ENCODE measurements at places on chromosomes 2 and 18.

DNA sequence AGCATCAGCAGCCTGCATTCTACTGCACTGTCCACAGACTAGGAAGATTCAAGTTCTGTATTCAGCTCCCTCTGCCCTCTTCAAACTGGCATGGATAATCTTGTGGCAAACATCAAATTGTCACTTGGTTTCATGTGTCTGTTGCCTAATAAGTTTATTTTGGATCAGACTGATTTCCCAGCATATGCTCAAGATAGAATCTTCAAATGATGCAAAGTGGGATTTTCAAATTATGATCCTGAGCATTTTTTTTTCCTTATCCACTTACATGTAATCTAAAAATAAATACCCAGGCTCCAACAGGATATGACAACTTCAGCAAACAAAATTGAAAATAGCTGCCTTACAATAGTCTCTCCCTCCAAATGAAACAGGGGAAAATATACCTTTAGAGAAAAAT is 160.9 kb upstream of the VRK2 start:
- DNase-seq: no peak

DNA sequence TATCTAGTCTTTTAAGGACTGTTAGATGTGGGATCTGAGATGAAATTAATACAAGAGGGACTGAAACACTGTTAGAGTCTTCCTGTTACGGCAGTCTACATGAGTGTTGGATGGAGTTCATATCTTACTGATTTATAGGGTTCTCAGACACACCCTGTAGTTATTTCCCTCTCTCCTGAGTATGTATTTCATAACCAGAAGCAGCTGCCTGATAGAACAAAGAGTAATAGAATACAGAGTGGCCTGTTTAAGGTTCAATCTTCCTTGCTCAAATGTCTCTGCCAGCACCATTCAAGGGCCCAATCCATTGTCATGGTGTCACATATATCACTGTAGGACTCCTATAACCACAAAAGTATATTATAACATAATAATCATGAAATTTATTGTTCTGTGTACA is 1229.1 kb upstream of the ACVR2A start:
- DNase-seq: no peak

DNA sequence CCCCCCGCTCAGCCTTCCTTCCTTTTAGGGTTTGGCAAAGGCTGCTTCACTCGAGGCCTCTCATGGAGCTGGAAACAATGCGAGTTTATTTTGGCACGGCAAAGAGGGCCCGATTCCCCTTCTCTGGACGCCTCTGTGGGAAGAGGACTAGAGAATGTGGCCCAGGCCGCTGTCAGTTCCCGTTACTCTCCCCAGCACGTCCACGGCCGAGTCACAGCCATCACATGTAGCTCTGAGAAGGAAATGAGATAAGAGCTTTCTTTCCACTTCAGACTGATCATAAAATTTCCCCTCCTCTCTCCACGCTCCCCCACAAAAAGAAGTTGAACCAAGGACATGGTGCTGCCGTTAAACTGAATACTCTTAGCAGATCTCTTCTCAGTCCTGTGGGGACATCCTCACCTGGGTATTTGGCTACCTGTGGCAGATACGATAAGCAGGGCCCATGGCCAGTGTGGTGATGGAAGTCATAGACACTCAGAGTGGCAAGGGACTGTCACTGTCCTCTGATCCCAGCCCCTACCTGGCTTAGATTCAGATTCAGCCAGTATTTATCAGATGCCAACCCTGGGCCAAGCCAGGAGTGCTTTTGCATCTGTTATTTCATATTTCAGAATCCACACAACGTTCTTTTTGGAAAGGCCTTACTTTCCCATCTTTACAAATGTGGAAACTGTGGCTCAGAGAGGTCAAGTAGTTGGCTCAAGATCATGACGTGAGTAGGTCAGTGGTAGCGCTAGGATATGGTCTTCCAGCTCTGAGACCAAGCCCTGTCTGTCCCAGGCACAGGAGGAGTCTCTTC is 101.2 kb downstream of the MCFD2 start:
- DNase-seq: peak; percentile 87

GRCh38 chr2:26011609-26011989 is 22.3 kb upstream of the RAB10 start:
- DNase-seq: peak; percentile 88

DNA sequence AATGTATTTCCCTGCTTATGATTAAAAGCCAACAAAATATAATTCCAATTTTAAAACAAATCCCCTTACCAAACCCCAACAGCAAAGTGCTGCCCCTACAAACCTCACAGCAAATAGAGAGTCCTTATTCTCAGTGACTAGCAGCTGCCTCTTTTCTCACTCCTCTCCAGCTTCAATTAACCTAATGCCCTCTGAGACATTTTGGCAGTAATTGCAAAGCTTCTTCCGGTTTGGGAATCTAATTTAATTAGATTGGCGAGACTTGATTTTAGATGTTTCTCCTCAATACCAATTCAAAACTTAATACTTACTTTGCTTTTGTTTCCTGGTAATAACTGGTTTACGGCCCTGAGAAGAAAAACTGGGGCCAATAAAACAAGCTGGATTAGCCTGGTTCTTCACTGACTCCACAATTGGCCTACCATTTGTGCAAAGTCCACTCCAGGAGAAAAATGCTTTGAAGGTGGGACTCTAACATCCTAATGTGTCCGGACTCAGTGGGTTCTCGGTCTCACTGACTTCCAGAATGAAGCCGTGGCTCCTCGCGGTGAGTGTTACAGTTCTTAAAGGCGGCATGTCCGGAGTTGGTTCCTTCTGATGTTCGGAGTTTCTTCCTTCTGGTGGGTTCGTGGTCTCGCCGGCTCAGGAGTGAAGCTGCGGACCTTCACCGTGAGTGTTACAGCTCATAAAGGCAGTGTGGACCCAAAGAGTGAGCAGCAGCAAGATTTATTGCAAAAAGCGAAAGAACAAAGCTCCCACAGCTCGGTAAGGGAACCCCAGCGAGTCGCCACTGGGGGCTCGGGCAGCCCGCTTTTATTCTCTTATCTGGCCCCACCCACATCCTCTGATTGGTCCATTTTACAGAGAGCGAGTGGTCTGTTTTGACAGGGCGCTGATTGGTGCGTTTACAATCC is 52.8 kb downstream of the SLC35F5 start:
- DNase-seq: no peak

GRCh38 chr2:11128243-11128951 is 26.9 kb upstream of the SLC66A3 start:
- no peak for DNase-seq

DNA sequence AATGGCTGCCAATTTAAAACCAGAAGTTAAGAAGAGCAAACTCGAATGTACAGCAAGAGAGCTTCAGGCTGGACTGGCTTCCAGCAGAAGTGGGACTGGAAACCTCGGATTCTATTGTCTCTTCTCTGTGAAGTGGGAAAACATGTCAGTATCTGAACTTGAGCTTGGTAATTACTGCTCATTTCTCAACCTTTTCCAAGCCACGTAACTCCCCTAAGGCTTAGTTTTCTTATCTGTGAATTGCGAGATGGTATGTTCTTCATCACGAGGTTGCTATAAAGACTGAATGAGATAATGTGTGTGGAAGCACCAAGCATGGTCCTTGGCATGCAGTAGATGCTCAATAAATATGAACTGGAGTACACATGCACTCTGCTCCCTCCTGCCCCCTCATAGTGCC is 259.4 kb upstream of the SPRED2 start:
- DNase-seq: no peak

- no peak for DNase-seq
These were observed 142.2 kb downstream of the BCL11A start for GRCh38 chr2:60411295-60411694.

- DNase-seq: no peak
These were observed 62.3 kb upstream of the CTIF start for GRCh38 chr18:48476550-48476917.

DNA sequence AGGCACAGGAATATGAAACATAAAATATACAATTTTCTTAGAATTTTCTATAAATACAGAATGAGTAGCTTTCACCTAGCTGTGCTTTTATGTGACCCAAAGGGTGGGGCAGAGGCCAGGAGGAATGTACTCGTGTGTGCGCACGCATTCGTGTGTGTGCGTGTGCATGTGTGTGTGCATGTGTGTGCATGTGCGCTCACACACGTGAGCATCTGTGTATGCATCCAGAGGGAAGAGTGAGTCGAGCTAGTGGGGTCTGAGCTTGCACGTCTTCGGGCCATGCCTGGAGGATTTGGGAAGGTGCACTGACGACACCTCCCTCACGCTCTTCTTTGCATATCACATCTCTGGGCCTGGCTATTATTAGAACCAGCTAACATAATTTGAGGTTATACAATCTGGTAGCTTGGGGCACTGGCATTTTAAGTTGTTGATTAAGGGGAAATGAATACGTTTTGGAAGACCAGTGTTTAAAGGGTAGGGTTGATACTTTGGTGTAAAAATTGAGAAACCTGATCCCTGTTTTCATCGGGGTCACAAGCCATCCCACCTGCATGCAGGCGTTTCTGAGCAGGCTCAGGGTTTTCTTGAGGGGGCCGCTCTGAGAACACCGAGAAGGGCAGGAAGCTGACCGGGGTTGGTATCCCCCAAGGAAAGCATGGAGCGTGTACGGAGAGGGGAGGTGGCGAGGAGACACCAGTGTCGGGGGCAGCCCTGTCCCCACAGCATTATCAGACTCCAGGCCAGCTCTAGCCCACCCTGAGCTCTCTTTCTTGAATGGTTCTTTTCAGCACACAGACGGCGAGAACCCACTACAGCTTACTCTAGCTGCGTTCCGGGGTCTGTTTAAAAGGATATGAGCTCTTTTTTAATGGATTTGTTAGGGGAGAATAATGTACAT is 85.3 kb downstream of the LRRFIP1 start:
- DNase-seq: no peak

DNA sequence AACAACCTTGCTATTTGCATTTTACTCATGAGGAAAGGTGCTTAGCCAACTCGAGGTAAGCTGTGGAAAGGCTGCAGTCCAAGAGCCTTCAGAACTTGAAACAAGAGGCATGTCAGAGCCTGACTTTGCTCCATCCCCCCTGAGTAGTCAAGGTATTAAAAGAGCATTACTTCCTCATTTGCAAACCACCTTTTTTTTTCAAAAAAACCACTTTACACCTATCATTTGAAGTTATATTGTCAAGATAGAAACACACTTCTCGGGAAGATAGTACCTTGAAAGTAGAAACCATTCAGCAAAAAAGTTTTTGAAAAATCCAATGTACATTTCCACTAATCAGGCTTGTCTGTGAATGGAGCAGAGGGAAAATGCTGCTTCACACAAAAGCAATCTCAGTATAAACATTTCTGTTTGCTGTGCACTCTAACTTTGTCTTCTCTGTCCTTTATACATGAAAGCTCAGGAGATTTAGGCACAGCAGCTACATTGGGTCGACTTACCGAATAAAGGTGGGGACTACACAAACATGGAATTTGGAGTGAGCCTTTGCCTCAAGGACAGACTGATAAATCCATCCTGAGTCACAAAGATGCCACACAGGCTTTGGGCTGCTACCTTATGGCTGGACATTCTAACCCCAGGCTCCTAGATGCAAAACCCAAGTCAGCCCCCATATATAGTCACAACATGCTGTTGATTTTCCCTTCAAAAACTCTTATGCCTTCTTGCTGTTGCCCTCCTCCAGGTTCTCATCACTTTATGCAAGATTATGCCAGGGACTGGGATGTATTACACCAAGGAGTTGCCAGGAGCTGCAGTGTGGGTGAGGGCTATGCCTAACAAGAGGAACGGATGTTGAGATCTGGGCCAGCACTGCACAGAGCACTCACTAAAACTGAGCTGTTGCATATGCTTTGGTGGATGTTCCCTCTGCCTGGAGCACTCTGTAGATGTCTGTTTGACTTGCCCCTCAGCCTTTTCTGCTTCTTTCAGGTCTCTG is 41.4 kb upstream of the EML4 start:
- no peak for DNase-seq

DNA sequence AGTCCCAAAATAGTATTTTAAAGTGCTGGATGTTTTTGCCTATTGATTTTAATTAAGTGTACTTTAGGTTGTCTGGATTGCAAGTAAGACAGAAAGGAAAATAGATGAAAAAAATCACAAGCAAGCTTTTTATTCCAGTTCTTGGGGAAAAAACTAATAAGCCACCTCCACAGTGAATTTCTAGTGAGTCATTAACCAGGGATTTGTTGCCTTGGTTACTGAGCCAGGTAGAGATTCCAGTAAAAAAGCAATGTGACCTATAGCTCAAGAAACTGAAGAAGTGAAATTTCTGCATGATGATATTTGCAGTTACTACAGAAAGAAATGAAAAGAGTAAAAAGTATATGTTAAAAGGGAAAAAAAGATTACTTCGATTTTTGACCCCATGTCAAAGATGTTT is 160.6 kb downstream of the METTL4 start:
- no peak for DNase-seq

DNA sequence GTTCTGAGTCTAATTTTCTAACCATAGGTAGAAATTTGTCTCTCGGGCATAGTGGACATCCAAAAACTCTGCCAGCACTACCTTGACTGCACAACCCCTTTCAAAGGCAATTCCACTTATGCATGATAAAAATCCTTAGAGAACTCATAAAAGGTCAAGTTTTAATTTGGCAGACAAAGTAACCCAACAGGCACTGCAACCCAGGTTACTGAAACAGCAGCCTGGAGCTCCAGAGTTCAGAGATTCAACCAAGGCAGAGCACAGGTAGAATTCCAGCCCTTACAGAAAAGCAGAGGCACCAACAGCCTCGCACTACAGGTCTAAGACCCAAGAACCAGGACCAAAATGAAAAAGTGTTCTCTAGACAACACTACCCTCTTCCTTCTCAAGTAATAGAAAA is 1.8 kb downstream of the DTNB start:
- DNase-seq: no peak

DNA sequence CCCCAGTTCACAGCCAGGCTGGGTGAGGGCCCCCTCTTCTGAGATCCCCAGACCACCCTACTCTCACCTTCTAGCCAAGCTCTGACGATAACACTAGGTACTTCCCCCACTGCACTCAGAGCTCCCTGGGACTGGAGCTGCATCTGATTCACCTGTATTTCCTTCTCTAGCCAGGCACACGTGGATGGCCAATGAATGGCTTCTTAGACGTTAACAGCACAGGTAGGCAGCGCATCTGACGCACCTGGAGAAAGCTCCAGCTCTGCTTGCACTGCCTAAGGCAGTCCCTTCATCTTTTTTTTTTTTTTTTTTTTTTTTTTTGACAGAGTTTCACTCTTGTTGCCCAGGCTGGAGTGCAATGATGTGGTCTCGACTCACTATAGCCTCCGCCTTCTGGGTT is 48.1 kb downstream of the GALNT14 start:
- no peak for DNase-seq

DNA sequence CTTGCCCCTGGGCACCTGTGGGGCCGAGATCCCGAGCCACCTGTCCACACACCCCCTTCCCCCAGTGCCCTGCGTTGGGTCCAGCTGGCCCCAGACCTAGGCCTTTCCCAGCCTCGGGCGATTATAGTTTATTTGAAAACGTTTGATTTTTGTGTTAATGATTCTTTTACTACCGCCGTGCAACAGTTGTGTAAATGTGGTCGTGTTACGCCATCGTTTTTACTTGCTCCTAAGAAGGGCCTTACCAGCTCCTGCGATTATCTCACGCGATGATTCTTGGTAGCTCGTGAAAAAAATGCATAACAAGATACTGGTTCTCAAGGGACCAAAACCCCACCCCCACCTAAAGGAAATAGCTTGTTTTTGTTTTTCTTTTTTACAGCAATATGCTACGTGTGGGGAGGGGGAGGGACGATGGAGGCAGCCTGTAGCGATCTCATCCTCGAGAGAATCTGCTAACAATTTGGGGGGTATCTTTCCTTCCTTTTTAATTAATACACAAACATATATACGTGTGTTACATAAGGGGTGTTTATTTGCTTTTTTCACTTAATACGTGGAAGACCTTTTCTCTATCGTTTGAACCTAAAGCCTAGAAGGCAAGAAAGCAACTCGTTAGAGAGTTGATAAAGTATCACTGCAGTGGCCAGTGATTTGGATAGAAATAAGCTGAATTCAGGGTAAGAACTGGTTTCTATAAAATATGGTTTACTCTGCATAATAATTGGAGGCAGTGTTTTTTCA is 1.0 kb downstream of the ZDBF2 start:
- no peak for DNase-seq

Data from suppressor macrophage treated with lipopolysaccharide for 4 hours (primary cell).